ENCODE measurements at places on chromosomes 3 and 15.

- no peak for DNase-seq
These were observed 10.0 kb downstream of the ITPKA start for GRCh38 chr15:41503669-41504010.

DNA sequence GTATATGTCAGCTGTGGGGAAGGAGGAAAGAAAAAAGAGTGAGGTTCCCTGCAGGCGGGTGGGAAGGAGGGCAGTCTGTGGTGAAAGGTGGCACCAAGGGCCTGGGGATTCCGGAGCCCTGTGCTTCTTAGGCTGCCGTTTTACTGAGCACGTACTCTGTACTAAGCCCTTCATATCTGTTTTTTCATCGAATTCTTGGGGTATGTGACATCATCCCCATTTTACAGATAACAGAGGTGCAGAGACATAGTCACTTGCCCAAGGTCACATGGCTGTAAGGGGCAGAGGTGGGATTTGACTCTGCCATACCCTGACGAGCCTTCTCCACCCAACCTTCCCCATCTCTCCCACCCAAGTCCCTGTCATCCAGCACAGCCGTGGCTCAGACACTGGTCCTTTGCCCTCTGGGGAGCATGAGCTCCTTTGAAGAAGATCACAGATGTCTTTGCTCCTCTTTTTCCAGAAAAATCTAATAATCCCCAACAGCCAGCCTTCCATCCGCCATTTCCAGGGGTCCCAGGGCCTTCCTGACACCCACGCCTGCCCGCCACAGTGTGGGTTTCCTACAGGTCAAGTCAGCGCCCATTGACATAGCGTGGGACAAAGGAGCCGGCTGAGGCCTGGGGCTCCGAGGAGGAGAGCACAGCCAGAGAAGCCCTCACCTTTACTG, 24.2 kb downstream of the CYP11A1 start:
- no peak for DNase-seq

DNA sequence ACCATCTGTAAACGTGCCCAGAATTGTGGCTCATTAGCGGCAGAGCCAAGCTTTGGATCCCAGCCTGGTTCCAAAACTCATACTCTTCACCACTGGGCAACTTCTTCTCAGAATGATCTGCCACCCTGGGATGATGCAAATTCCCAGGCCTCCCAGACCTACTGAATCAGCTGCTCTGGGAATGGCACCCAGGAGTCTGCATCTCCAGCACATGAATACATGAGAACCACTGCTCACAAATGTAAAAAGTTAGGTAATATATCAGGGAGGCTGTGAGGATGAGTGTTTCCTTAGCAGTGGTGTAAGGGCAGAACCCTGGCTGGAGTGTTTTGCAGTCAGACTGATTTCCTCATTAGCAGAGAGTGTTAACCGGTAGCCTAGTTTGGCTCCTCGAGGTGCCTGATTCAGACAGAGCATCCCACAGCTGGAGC, 94.2 kb downstream of the LIPC start:
- no peak for DNase-seq

- no peak for DNase-seq
These were observed 1028.3 kb upstream of the NR2F2 start for GRCh38 chr15:95302206-95302605.

GRCh38 chr3:168048414-168049330, 47.1 kb downstream of the GOLIM4 start:
- DNase-seq: no peak

DNA sequence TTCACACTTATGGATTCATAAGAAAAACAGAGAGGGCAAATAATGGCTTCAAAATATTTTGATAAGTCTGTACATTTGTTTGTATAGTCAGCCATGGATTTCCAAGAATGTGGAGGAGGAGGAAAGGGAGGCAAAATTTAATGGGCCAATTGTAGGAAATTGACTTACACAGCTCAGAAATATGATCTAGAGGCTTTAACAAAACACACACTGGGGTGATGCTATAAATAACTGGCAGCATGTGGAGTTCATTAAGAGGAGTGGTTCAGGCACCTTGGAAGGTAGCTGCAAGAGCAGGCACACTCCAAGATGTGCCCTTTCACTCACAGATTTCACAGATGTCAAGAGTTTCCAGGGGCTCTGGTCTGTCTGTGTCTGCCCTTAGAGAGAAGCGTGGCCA, 193.4 kb upstream of the RASGRP1 start:
- no peak for DNase-seq

- no peak for DNase-seq
These were observed 92.4 kb downstream of the TOP2B start for GRCh38 chr3:25572336-25572735.
